MCF 10A (cell line): ENCODE measurements at places on chromosomes 16 and 17. TPM values are rescaled to one million over a fixed set of nuclear protein-coding genes. Genes with fewer than 3 reads are reported as not detected.

CCDC200 gene
- not detected in 2 replicates for total RNA-seq

TEKT1 gene
- total RNA-seq = 0.27 TPM in 1 of 2 replicates, not detected in the other

GRCh38 chr17:45940826-45941225 is 46.5 kb downstream of the MAPT start:
- H3K27ac ChIP-seq = no peak overlapping the region
- no peak for DNase-seq
- H3K27me3 ChIP-seq = peaks cover 90% of the 10 kb centered on the region
- no peaks in the 10 kb centered on the region for H3K36me3 ChIP-seq
- no peaks in the 10 kb centered on the region for H3K4me1 ChIP-seq
- H3K4me3 ChIP-seq = no peak overlapping the region

DNA sequence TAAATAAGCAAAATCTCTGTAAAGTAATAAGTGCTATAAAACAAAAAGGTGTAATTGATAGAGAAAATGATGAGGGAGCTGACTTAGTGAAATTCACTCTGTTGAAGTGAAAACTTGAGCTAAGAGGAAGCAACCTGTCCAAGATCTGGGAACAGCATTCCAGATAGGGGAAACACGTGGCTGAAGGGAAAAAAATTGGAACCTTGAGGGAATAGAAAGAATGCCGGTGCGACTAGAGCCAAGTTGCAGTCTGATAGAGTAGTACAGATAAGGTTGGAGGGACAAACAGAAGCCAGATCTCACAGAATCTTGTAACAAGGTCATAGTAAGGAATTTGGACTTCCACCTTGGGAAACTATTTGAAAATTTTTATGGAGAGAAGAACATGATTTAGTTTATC is 623 bp upstream of the DDX52 start:
- H3K4me1 ChIP-seq = peaks cover 35% of the 10 kb centered on the region
- peak; percentile 5 for DNase-seq
- peaks cover 26% of the 10 kb centered on the region for H3K36me3 ChIP-seq
- peak overlapping the region; percentile 94 for H3K4me3 ChIP-seq
- peak overlapping the region; percentile 95 for H3K27ac ChIP-seq

HOXB1 gene
- not detected in 2 replicates for total RNA-seq

GRCh38 chr16:30771726-30772125 is 9.6 kb downstream of the RNF40 start:
- no peak overlapping the region for H3K4me3 ChIP-seq
- peaks cover 8% of the 10 kb centered on the region for H3K4me1 ChIP-seq
- DNase-seq = no peak
- H3K27ac ChIP-seq = no peak overlapping the region
- H3K27me3 ChIP-seq = no peaks in the 10 kb centered on the region
- peaks cover 82% of the 10 kb centered on the region for H3K36me3 ChIP-seq

DNA sequence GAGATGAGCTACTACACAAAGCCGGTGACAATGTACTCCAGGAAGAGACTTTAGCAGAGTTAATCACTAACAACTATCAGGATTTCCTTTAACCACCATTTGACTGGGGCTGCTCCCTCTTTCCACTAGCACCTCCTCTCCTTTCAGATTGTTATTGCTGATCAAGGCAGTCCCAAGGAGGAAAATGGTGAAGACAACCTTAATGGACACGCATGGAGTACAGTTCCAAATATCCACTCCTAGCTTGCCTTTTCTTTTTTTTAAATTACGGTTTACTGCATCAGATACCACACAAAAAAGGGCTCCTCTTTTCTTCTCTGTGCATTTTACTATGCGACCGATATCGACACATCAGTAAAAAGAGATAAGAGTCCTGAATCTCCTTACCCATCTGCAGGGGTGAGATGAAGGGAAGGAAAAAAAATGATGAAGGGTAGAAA is 30.9 kb downstream of the FAM222B start:
- peaks cover 29% of the 10 kb centered on the region for H3K4me1 ChIP-seq
- peak overlapping the region; percentile 90 for H3K4me3 ChIP-seq
- no peaks in the 10 kb centered on the region for H3K27me3 ChIP-seq
- peak; percentile 57 for DNase-seq

DNA sequence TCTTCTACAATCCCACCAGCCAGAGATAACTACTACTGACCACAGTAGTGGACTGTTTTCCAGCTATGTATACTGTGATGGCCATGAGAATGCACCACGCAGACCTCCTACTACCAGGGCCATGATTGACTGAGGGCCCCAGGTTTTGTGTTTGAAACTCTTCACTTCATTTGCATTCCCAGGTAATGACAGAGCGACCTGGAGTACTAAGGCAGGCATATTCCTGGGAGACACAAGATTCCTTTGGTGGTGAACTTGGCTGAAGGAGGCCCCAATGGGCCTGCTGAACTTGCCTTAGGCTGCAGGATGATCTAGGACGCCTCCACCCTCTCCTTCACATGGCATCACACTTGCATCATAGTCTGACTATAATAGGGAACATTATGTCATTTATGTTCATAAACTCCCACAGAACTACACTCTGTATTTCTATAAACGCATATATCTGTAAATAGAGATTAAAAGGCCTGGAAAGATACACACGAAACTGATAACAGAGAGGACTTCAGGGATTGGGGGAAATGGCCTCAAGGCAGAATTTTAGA is 30.4 kb downstream of the CLEC19A start:
- peaks cover 12% of the 10 kb centered on the region for H3K27me3 ChIP-seq
- no peak overlapping the region for H3K27ac ChIP-seq
- H3K4me1 ChIP-seq = no peaks in the 10 kb centered on the region
- H3K4me3 ChIP-seq = no peak overlapping the region
- H3K36me3 ChIP-seq = no peaks in the 10 kb centered on the region
- no peak for DNase-seq

GRCh38 chr17:48528936-48529682 is 1.7 kb downstream of the HOXB1 start:
- H3K27ac ChIP-seq = no peak overlapping the region
- H3K4me3 ChIP-seq = no peak overlapping the region
- no peak for DNase-seq
- peaks cover 5% of the 10 kb centered on the region for H3K4me1 ChIP-seq
- H3K27me3 ChIP-seq = peaks cover 23% of the 10 kb centered on the region

- no peaks in the 10 kb centered on the region for H3K36me3 ChIP-seq
- peaks cover 47% of the 10 kb centered on the region for H3K27me3 ChIP-seq
- no peak overlapping the region for H3K27ac ChIP-seq
- no peaks in the 10 kb centered on the region for H3K4me1 ChIP-seq
Observed at GRCh38 chr16:79483336-79483735, 117.2 kb downstream of the MAF start.

DNA sequence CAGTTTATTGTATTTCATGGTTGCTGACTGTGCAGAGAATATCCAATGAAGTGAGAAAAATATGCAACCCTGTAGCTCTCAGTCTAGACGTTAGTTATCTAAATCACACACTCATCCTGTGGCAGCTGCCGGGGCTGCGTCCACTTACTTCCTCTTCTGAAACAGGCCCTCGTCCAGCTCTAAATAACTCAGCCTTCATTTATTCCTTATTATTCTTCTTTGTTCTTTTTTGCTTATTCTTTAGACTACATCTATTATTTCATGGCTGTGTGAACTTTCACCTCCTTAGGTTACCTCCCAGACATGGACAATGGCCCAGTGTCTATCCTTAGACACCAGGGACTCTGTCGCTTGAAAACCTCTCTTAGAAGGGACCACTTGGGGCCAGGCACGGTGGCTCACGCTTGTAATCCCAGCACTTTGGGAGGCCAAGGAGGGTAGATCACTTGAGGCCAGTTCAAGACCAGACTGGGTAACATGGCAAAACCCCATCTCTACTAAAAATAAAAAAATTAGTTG is 3.4 kb upstream of the THUMPD1 start:
- H3K27me3 ChIP-seq = no peaks in the 10 kb centered on the region
- DNase-seq = no peak
- no peak overlapping the region for H3K27ac ChIP-seq
- no peak overlapping the region for H3K4me3 ChIP-seq
- H3K36me3 ChIP-seq = peaks cover 7% of the 10 kb centered on the region
- H3K4me1 ChIP-seq = peaks cover 6% of the 10 kb centered on the region

- no peak overlapping the region for H3K4me3 ChIP-seq
- peak; percentile 52 for DNase-seq
- no peaks in the 10 kb centered on the region for H3K36me3 ChIP-seq
- peaks cover 18% of the 10 kb centered on the region for H3K4me1 ChIP-seq
- peak overlapping the region; percentile 70 for H3K27ac ChIP-seq
- H3K27me3 ChIP-seq = no peaks in the 10 kb centered on the region
Observed at GRCh38 chr16:57871456-57871855, 69.2 kb upstream of the KIFC3 start.

SCGB1C2 gene
- total RNA-seq = not detected in 2 replicates

GRCh38 chr16:56998861-56999260 is 9.5 kb downstream of the NLRC5 start:
- no peak overlapping the region for H3K4me3 ChIP-seq
- no peak for DNase-seq
- no peaks in the 10 kb centered on the region for H3K4me1 ChIP-seq
- H3K27me3 ChIP-seq = no peaks in the 10 kb centered on the region
- no peaks in the 10 kb centered on the region for H3K36me3 ChIP-seq

- H3K27ac ChIP-seq = no peak overlapping the region
- no peak overlapping the region for H3K4me3 ChIP-seq
- DNase-seq = no peak
- H3K4me1 ChIP-seq = no peaks in the 10 kb centered on the region
Observed at GRCh38 chr17:13650096-13650675, 48.5 kb upstream of the HS3ST3A1 start.

CHRNE gene
- not detected in 2 replicates for total RNA-seq

DNA sequence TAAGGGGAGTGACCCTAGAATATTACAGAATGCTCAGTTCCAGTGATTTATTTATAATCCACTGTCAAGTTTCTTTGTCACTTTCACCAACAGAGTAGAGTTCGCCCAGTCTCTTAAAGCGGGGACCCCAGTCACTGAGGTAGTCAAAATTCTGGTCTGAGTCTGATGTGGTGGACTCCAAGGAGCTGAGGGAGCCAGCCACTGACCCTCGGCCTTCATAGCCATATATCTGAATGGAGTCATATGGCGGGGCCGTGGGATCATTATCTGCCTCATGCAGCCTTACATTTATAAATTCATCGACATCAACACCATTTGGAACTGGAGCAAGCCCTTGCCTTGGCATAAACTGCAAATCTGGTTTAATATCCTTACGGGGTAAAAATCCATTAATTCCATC is 382.7 kb downstream of the CDH8 start:
- no peaks in the 10 kb centered on the region for H3K36me3 ChIP-seq
- no peak overlapping the region for H3K4me3 ChIP-seq
- H3K4me1 ChIP-seq = no peaks in the 10 kb centered on the region
- H3K27me3 ChIP-seq = peaks cover 52% of the 10 kb centered on the region
- H3K27ac ChIP-seq = no peak overlapping the region
- DNase-seq = no peak

DNA sequence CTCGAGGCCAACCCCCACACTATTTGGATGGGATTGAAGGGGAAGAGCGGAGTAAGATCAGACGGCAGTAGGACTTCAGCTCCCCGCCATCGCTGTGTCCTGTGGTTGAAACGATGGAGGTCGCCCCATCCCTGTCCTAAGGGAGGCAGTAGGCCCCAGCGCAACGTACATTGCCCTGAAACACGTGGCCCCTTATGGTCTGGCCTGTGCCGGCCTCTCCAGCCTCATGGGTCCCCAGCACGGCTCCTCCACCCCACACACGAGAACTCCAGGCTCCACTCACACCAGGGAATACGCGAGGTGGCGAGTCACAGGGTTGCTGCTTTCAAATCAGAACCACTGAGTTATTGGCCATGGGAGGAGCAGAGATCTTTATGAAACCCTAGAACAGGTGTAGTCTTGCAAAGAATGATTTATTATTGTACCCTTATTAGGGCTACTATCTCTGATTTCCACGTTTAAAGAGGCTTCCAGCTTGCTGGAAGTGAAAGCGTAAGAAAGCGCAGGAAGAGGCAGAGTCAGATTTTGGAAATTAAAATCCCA is 669 bp upstream of the DCTPP1 start:
- H3K4me3 ChIP-seq = no peak overlapping the region
- H3K36me3 ChIP-seq = peaks cover 28% of the 10 kb centered on the region
- H3K27ac ChIP-seq = no peak overlapping the region
- no peak for DNase-seq
- peaks cover 17% of the 10 kb centered on the region for H3K4me1 ChIP-seq

HOXB6 gene
- total RNA-seq = 0.37 TPM in 1 of 2 replicates, not detected in the other

GRCh38 chr17:81106716-81107115 is 58.6 kb upstream of the PVALEF start:
- DNase-seq = no peak
- no peak overlapping the region for H3K27ac ChIP-seq
- no peak overlapping the region for H3K4me3 ChIP-seq

DNA sequence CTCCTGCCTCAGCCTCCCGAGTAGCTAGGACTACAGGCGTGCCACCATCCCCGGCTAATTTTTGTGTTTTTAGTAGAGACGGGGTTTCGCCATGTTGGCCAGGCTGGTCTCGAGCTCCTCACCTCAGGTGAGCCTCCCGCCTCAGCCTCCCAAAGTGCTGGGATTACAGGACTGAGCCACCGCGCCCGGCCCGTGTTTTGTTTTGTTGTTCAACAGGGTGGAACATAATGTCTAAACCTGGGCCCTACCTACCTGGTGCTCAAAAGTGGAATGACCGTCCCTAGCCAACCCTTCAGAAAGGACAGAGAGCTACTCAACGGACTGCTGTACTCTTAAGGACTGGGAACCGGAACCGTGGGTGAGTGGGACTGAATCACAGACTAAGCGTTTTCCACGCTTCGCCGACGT is 772 bp upstream of the KIF22 start:
- no peaks in the 10 kb centered on the region for H3K27me3 ChIP-seq
- H3K36me3 ChIP-seq = no peaks in the 10 kb centered on the region
- peaks cover 28% of the 10 kb centered on the region for H3K4me1 ChIP-seq
- H3K4me3 ChIP-seq = peak overlapping the region; percentile 84

GRCh38 chr17:66952681-66953629 is 11.6 kb upstream of the CACNG4 start:
- H3K36me3 ChIP-seq = no peaks in the 10 kb centered on the region
- H3K4me3 ChIP-seq = no peak overlapping the region
- no peak for DNase-seq
- peaks cover 37% of the 10 kb centered on the region for H3K4me1 ChIP-seq
- peak overlapping the region; percentile 84 for H3K27ac ChIP-seq
- no peaks in the 10 kb centered on the region for H3K27me3 ChIP-seq

GRCh38 chr16:54165912-54166865 is 120.4 kb downstream of the IRX3 start:
- peaks cover 6% of the 10 kb centered on the region for H3K4me1 ChIP-seq
- no peak overlapping the region for H3K4me3 ChIP-seq

DNA sequence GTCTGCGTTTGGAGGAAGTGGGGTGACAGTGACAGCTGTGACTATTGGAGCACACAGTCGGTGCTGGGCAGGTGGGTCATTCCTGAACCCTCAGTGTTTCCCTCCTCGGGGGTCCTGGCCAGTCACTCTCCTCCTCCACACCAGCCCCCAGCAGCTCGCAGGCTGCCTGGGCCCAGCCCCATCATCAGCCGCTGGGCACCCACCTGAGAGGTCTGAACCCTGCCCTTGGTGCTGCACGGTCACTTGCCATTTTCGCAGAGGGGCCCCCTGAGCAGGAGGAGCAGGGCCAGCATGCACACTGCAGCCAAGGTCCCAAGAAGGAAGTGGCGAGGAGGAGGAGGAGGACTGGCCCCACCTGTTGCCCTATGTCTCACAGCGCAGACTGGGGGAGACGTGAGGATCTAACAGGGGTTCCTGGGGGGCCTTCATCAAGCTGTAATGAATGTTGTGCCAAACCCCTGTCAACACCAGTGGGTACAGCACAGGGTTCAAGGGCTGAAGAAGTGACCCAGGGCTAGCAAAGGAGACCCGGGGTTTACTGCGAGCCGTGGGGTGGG is 23.0 kb downstream of the JPH3 start:
- H3K4me1 ChIP-seq = no peaks in the 10 kb centered on the region
- no peak for DNase-seq
- no peaks in the 10 kb centered on the region for H3K27me3 ChIP-seq
- H3K27ac ChIP-seq = no peak overlapping the region

- no peaks in the 10 kb centered on the region for H3K36me3 ChIP-seq
- no peak overlapping the region for H3K27ac ChIP-seq
- peaks cover 8% of the 10 kb centered on the region for H3K4me1 ChIP-seq
- no peak for DNase-seq
- H3K4me3 ChIP-seq = peak overlapping the region; percentile 38
- peaks cover 83% of the 10 kb centered on the region for H3K27me3 ChIP-seq
Observed at GRCh38 chr16:86505899-86506864, 4.1 kb upstream of the FOXF1 start.
